Ovary (tissue), 10 donors: ENCODE measurements at places on chromosomes 3 and 15. TPM values are rescaled to one million over a fixed set of nuclear protein-coding genes. Genes with fewer than 3 reads are reported as not detected.

The MST1 gene
- 3.5 TPM for polyA plus RNA-seq

- no peak for DNase-seq
These were observed 95.7 kb downstream of the OXSM start for GRCh38 chr3:25885544-25885943.

DNA sequence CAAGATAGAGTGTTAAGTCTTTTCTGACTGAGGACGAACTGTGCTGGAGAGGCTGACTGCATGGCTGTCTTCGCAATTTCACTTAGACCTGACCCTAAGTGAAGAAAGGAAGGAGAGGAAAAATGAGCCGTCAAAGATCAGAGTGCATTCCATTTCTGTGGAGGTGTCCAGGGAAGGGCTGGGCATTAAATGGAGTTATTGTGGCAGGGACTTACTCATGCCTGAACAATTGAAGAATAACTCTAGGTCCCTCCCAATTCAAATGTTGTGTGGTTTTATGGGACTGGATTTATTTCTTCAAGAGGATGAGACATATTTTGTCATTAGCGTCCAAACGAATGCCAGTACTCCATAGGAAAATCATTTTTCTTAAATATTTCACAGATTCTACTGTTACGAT is 187.3 kb upstream of the CFAP20DC start:
- DNase-seq, result no peak

DNA sequence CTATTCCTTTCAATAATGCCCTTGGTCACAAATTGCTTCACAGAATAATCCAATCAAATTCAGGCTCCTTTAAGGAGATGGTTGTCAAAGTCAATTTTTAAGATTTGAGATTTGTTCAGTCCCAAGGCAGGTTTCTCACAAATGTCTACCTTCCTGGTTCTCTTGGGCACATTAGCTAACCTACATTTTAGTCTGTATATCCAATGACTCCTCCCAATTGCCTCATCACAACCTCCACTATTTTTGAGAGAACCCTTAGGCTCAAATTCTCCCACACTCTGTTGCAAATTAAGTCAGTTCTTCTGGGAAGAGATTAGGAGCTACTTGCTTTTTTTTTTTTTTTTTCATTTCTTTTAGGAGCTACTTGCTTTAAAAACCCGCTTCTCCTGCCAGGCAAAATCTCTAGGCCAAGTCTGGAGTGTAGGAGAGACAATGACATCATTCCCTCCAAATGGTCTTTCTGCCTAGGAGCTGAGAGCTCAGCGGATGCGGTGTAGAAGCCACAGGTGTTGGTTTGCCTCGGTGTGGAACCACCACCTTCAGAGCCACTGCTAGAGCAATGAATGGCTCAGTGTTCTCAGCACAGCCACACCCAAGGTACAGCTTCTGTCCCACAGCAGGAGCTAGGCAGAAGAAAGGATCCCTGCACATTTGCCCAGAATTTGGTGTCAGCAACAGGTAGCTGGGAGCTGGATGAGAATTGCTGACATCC is 10.0 kb upstream of the INO80 start:
- DNase-seq, result no peak

DNA sequence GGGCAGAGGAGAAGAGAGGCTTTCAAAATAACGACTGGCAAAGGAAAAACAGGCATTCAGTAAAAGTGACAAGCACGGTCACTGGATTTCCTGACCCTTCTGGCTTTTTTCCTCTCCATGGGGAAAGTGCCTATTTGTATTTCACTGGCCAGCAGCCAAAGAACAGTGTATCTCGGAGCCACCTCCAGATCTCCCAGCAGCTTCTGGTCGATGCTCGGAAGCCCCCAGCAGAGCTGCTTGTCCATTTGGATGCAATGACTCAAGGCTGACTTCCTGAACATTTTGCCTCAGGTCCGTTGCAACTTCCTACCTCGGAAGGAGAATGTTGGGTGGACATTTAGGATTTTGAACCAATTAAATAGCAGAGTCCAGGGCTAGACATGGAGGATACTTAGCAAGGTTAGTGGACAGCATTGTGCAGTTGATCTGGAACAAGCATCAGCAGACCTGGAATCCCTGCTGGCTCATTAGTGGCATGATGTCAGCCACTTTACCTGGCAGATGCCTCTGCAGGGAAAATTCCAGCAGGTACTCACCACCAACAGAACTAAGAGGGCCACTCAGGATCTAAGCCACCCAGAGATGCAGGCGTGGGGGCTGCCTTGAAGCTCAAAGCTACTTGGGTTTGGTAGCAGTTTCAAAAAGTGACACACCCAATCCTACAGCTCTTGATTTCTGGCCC is 1.1 kb downstream of the FAM107A start:
- DNase-seq, result no peak

GRCh38 chr3:39529577-39529976 is 62.1 kb downstream of the MOBP start:
- DNase-seq, result no peak

The MRPL3 gene
- 57.2 TPM for polyA plus RNA-seq

- peak; percentile 36 for DNase-seq
These were observed 908.4 kb downstream of the EPHA3 start for GRCh38 chr3:90015688-90016356.

DNA sequence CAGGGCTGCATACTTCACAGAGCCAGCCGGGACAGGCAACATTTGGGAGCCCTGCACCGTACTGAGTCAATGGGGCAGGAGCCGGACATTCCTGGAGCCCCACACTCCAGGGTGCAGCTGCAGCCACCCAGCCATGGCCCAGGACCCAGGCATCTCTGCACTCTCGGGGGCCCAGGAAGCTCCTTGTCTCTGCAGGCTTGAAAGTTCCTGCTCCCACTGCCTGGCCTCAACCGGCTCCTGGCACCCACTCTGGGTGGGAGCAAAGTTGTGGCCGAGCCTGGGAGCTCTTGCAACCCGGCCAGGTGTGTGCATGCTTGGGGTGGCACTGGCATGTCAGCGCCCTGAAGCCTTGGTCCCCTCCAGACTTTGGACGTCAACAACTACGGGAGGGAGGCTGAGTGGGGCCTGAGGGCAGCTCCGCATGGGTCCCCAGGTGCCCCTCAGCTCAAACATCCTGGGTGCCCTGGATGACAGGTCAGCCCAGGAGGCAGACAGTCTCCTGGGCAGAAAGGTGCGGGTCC is 833.5 kb upstream of the CADM2 start:
- no peak for DNase-seq

The FBXO40 gene
- 0.63 TPM for polyA plus RNA-seq

- no peak for DNase-seq
These were observed 102.3 kb downstream of the PIK3CB start for GRCh38 chr3:138732456-138732855.

DNA sequence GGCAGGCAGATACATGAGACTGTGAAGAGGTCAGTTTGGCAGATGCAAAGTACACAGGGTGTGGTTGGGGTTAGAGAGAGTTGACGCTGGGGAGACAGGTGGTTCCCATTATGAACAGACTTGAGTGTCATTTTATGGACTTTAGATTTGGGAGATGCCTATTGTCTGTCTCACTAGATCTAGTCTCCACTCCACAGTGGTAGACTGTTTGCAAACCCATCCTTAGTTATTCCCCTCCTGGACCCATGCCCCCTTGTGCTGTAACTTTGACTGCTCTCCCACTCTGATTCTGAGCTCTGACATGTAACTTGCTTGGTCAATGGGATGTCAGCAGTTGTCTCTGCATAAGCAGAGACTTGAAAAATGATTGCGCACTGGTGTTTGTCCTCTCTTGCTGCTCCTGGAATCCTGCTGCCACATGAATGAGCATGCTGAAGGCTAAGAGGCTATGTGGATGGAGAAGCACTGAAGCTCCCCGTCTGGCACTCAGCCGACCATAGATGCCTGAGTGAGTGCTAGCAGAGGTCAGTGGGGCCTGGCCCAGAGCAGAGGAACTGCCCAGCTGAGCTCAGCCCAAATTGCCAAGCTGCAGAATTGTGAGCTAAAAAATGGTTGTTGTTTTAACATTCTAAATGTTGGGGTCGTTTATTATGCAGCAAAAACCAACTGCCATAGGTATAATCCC is 88.2 kb downstream of the FAM43A start:
- DNase-seq, result no peak

The GOLGA8S gene
- polyA plus RNA-seq, result 0.11 TPM

- DNase-seq, result no peak
These were observed 189.1 kb upstream of the KBTBD8 start for GRCh38 chr3:66808891-66809594.
